ENCODE measurements at places on chromosomes 2 and 18.
A peak's percentile ranks its signal among the peaks of the same experiment; 100 is the strongest.

- no peak for DNase-seq
Measured at GRCh38 chr2:146890491-146890890, 954.3 kb upstream of the ACVR2A start.

DNA sequence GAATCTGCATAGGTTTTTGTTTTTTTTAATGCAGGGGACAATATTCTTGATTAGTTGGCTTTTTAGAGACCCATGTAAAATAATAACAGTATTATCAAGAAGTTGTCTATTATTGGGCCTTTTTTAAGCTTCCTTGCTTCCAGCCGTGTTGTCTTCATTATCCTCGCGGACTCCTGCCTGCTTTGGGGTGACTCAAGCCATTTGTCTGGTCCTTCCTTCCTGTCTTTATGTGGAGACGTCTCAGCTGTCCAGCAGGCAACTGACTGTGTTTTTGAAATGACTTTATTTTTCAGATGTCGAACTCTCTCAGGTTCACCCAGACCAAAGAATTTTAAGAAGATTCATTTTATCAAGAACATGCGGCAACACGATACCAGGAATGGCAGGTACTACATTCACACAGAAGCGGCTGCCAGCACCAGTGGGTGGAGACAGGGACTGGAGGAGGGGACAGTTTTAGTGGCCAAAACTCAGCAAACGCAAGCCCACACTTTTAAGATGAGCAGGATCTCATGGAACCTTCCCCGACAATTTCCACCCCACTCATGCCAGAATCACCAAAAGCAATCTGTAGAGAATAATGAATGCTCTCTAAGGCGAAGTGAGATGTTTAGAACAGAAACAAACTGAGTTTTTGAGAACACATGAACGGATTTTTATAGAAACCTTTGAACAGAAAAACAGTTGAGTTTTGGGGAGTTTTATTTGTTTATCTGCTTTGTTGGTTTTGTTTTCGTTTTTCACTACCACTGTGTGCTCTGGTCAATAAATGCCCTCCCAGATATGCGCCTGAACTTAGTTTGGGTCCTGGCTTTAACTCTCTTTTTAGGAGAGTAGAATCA, 59.1 kb downstream of the CABLES1 start:
- peak; percentile 16 for DNase-seq

- no peak for DNase-seq
Measured at GRCh38 chr2:195520671-195521155, 136.3 kb upstream of the SLC39A10 start.

DNA sequence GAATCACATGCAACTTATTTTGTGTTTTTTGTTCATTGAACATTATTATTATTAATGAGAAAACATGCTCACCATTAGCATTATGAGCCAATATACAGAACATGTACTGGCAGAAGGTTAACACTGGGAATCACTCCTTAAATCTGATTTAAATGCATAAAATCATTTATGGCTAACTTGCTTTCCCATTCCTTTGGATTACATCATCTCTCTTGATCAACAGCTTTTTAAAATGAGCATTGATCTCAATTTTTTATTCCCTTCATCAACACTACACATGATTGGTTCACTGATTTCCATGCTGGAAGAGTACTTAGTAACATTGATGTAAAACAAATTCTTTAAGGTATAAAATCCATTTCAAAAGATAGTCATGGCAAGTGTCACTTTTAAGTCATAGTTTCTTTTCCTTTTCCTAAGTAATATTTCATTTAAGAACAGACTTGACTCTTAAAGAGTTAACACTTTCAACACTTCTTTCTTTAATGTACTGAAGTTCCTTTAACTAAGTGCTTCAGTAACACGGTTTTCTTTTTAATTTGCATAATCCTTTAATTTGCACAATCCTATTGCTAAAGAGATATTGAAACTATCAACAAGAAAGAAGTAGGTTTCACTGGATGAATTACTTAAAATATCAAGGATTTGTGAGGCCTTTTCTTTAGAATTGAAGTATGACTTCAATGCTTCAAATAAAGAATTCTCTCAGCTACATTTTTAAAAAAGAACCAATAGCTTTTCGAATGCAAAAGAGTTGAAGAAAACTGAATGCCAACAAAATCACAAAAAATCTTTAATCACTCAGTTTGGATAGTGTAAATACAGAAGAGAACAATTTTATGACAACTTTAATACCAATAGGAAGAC, 24.9 kb upstream of the BUB1 start:
- DNase-seq = no peak

DNA sequence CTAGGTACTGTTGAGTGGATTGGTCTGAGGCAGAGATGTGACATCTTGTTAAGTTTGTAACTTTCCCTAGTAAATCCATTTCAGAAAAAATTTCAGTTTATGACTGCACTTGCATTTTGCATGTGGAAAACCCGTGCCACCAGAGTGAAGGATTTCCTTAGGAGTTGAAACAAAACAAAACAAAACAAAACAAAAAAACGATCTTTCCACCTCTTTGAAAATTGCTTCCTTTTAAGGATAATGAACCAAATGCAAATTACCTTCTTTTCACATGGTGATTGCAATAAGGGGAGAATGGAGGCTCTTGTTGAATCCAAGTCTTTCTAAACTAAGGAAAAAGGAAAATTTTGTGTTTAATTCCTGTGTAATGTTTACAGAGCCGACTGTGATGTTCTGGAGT, 43.2 kb downstream of the PHLPP1 start:
- no peak for DNase-seq

DNA sequence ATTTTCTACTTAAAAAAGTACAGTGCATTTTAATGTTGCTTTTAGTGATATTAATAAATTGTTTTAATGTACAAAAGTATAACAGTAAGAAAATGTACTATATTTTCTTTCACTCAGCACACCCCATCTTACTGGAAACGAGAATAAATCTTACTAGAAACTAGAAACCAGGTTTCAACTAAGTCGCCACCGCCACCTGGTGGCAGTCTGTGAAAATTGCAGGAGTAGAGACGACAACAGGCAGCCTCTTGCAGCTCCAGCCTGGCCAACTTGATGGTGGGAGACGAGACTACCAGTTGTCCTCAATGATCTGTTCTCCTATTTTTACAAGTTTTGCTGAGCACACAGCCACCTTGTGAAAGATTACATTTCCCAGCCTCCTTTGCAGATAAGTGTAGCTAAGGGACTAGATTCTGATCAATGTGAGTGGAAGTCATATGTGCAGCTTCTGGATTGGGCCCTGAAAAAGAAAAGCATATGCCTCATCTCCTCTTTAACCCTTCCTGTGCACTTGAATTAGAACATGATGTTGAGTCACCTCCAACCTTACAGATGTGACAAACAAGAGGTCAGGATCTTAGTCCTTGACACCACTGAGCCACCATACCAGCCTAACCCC, 8.7 kb downstream of the OTOF start:
- DNase-seq = no peak

DNA sequence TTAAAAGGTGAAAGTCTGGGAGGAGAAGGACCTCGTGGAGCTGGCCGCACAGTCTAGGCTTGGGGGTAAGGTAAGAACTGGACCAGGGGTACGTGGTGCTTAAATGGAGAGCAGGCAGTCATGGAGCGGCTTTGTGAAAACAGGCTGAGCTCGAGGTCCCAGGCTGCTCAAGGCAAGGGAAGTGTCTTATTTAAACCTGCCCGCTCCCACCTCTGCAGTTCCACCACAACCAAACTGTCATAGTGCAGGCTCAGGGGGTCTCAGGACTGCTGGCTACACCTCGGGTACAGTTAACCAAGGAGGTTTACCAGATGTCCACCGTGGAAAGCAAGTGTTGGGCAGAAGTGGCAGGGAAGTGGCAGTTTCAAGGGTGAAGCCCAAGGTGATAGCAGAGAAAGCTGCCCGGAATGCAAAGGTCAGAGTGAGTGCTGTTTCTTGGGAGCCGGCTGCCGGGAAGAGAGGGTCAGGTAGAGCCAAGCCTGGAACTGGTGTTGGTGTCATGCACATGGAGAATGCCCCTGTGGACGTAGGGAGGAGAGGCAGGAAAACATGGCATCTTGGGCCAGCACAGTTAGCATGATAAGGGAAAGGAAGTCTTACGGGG, 203.3 kb downstream of the GBX2 start:
- DNase-seq = no peak

GRCh38 chr2:149586898-149587219, 716 bp downstream of the MMADHC start:
- DNase-seq = no peak

Measured in muscle of back (tissue), 13 donors.